ENCODE measurements at places on chromosomes 3 and 15.

GRCh38 chr3:24305795-24306467, 188.7 kb downstream of the THRB start:
- no peak for DNase-seq

- DNase-seq, result no peak
Observed at GRCh38 chr3:84724877-84725276, 233.9 kb upstream of the CADM2 start.

DNA sequence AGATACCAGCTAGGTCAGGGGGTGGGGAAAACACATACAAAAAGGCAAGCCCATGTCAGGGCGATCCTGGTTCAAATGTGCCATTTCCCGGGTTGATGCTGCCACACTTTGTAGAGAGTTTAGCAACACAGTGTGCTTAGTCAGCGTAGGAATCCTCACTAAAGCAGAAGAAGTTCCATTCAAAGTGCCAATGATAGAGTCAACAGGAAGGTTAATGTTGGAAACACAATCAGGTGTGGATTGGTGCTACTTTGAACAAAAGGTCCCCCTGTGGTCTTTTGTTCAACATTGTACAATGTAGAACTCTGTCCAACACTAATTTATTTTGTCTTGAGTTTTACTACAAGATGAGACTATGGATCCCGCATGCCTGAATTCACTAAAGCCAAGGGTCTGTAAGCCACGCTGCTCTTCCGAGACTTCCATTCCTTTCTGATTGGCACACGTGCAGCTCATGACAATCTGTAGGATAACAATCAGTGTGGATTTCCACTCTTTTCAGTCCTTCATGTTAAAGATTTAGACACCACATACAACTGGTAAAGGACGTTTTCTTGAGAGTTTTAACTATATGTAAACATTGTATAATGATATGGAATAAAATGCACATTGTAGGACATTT, 28.9 kb downstream of the TPM1 start:
- no peak for DNase-seq

DNA sequence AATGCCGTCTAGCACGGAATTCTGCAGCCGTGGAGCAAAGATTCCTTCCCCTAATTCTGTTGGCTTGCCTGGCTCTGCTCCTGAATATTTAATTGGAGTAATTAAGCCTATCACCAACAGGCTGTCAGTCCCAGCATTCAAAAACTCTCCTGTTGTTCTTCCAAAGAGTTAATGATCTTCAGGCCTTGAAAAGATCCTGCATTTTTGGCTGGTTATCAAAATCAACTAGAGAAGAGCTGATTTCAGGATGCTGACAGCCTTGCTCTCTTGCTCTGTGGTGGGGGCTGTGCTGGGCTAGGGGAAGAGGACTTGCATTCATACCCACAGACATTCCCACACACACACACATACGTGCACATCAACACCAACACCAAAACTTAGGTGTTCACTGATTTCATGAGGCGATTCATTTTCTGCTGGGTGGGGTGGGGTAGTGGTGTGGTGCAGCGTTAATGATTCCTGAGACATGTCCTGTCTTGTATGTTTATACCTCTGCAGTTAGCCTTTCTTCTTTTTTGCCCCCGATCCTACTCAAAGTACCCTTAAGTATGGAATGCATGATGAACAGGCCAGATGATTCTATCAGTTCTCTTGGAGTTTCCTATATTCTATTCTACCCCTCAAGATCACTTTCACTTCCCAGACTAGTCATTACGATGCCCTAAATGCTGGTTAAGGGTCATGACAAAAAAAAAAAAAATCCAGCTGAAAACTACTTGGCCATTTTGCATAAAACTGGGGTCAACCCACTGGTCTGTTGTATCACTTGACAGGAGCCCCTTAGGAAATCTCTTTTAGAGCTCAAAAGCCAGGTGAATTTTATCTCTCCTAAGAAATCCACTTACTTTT, 42.3 kb downstream of the CPN2 start:
- no peak for DNase-seq

- DNase-seq, result no peak
Observed at GRCh38 chr3:66379565-66379964, 121.3 kb downstream of the LRIG1 start.

GRCh38 chr3:142596726-142597088, 514 bp downstream of the PLS1 start:
- no peak for DNase-seq

- DNase-seq, result no peak
Observed at GRCh38 chr3:30524357-30525040, 81.9 kb upstream of the TGFBR2 start.

DNA sequence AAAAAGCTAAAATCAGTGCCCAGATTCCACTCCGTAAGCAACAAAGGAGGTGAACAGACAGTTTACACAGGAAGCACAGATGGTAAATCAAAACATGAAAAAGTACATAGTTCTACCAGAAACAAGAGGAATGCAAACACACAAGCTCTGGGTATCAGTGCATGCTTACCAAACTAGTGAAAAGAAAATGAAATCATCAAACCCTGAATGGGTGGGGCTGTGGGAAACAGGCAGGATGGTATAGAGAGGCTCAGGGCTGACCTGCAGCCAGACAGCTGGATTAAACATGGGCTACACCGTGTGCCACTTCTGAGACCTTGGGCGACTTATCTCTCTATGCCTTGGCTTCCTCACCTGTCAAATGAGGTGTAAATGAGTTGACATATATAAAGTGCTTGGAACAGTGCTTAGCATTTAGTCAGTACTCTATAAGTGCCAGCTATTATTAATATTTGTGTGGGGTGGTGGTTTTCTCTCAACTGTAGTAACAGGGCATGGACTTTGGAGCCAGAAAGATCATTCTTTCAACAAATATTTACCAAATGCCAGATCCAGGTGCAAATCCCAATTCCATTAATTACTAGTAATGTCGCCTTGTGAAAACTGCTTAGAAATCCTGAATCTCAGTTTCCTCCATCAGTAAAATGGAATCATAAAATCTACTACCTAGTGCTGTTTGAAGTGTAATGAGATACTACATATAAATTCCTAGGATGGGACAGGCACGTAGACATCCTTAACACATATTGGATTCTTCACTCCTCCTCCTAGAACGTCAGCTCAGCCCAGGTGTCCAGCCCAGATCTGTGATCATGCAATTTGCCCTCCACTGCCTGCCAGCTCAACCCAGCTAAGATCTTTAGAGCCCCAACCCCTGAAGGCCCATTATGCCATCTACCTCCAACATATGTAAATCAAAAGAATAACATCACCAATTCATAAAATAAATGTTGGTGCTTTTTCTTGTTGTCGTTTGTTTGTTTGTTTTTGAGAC, 55.5 kb upstream of the SMAD3 start:
- DNase-seq, result no peak
